A673 (cell line): ENCODE measurements at places on chromosomes 4 and X. TPM values are rescaled to one million over a fixed set of nuclear protein-coding genes. Genes with fewer than 3 reads are reported as not detected.
A peak's percentile ranks its signal among the peaks of the same experiment; 100 is the strongest.

GRCh38 chr4:3239998-3240920, 8.7 kb upstream of the MSANTD1 start:
- no peak overlapping the region for H3K4me3 ChIP-seq
- H3K4me1 ChIP-seq: no peaks in the 10 kb centered on the region
- DNase-seq: no peak
- H3K27ac ChIP-seq: no peak overlapping the region
- H3K27me3 ChIP-seq: no peaks in the 10 kb centered on the region

DNA sequence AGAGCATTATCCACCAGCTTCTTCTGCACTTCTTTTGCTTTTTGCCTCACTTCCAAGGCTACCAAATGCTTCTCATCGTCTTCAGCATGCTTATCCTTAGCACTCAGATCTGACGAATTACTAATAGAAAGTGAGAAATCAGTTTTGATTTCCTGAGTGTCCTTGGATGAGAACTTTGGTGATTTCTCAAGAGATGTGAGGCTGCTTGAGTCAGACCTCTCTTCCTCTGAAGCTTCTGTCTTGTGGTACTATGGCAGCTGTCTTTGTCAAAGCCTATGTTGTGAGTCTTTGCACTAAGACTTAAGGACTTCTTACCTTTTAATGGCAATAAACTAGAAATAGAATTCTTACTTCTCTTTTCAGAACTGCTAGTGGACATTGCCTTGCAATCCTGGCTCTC, 169.9 kb downstream of the CPE start:
- H3K27me3 ChIP-seq: no peaks in the 10 kb centered on the region
- H3K4me3 ChIP-seq: no peak overlapping the region
- H3K4me1 ChIP-seq: no peaks in the 10 kb centered on the region
- H3K36me3 ChIP-seq: no peaks in the 10 kb centered on the region
- no peak overlapping the region for H3K27ac ChIP-seq

ADH6 gene
- total RNA-seq: not detected in 2 replicates

HELT gene
- total RNA-seq: not detected in 2 replicates

DNA sequence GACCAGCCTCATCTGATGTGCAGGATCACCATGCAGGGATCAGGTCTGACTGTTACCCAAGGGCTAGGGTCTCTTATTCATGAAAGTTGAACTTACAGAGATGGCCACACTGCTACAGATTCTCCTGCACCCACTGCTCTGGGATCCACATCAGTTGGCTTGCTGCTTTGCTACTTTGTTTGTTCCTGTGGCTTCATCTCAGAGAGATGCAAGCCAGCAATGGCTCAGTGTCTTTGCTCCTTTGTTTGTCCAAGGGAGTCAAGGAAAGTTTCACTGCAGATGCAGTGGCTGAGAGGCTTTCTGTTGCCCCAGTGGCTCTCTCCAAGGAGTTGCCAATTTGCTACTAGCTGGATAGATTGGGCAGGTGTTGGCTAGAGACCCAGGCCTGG, 70.3 kb upstream of the UGT2B7 start:
- H3K36me3 ChIP-seq: no peaks in the 10 kb centered on the region
- no peaks in the 10 kb centered on the region for H3K27me3 ChIP-seq

GRCh38 chr4:37437163-37437562, 192.6 kb downstream of the NWD2 start:
- peaks cover 38% of the 10 kb centered on the region for H3K27me3 ChIP-seq
- H3K27ac ChIP-seq: no peak overlapping the region
- H3K36me3 ChIP-seq: no peaks in the 10 kb centered on the region
- no peak for DNase-seq
- H3K4me1 ChIP-seq: no peaks in the 10 kb centered on the region

DNA sequence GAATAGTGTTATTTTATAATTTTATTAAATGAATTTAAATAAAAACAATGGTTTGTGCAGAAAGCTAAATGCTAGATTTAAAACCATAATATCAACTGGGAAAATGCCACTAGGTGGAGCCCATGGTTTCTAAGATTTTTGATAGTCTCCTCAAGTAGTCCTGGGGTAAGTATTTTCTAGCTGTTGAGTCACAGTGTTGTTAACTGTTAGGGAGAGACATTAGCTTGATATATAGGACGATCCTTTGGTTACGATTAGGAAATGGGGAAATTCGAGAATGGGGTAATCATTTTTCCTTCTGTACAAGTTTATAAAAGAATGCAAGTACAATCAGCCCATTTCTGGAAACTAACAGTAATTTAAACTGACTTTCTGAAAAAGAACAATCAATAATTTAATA, 378.4 kb downstream of the ANKRD50 start:
- H3K4me1 ChIP-seq: peaks cover 4% of the 10 kb centered on the region
- H3K36me3 ChIP-seq: no peaks in the 10 kb centered on the region
- H3K27ac ChIP-seq: no peak overlapping the region
- no peaks in the 10 kb centered on the region for H3K27me3 ChIP-seq
- H3K4me3 ChIP-seq: no peak overlapping the region
- peak; percentile 87 for DNase-seq

GRCh38 chr4:34950926-34951325, 1293.4 kb downstream of the ARAP2 start:
- H3K27me3 ChIP-seq: no peaks in the 10 kb centered on the region
- no peaks in the 10 kb centered on the region for H3K4me1 ChIP-seq
- H3K36me3 ChIP-seq: no peaks in the 10 kb centered on the region

DCHS2 gene
- total RNA-seq: 0.33 and 0.58 TPM in 2 replicates

- H3K4me1 ChIP-seq: no peaks in the 10 kb centered on the region
- no peak overlapping the region for H3K27ac ChIP-seq
- no peaks in the 10 kb centered on the region for H3K27me3 ChIP-seq
- no peaks in the 10 kb centered on the region for H3K36me3 ChIP-seq
These were observed 326.8 kb downstream of the INPP4B start for GRCh38 chr4:142519342-142519741.

- DNase-seq: no peak
- H3K27ac ChIP-seq: no peak overlapping the region
- H3K4me1 ChIP-seq: no peaks in the 10 kb centered on the region
- H3K27me3 ChIP-seq: no peaks in the 10 kb centered on the region
These were observed 90.7 kb upstream of the PCDH18 start for GRCh38 chr4:137623013-137623412.

GRCh38 chr4:38072578-38072977, 112.4 kb downstream of the PTTG2 start:
- H3K27me3 ChIP-seq: no peaks in the 10 kb centered on the region
- H3K27ac ChIP-seq: no peak overlapping the region
- no peaks in the 10 kb centered on the region for H3K4me1 ChIP-seq
- no peak for DNase-seq

ENPP6 gene
- not detected in 2 replicates for total RNA-seq

- H3K27me3 ChIP-seq: no peaks in the 10 kb centered on the region
- DNase-seq: peak; percentile 96
- H3K27ac ChIP-seq: peak overlapping the region; percentile 69
These were observed 440.9 kb downstream of the INPP4B start for GRCh38 chr4:142405021-142405694.

GRCh38 chr4:86938771-86939520, 4.1 kb downstream of the AFF1 start:
- no peak for DNase-seq
- H3K27ac ChIP-seq: no peak overlapping the region
- H3K4me1 ChIP-seq: peaks cover 9% of the 10 kb centered on the region
- H3K4me3 ChIP-seq: no peak overlapping the region
- H3K36me3 ChIP-seq: no peaks in the 10 kb centered on the region
- H3K27me3 ChIP-seq: no peaks in the 10 kb centered on the region

GRCh38 chr4:69823481-69824186, 36.3 kb downstream of the SULT1E1 start:
- no peaks in the 10 kb centered on the region for H3K4me1 ChIP-seq
- no peaks in the 10 kb centered on the region for H3K27me3 ChIP-seq
- no peaks in the 10 kb centered on the region for H3K36me3 ChIP-seq
- no peak overlapping the region for H3K4me3 ChIP-seq

DNA sequence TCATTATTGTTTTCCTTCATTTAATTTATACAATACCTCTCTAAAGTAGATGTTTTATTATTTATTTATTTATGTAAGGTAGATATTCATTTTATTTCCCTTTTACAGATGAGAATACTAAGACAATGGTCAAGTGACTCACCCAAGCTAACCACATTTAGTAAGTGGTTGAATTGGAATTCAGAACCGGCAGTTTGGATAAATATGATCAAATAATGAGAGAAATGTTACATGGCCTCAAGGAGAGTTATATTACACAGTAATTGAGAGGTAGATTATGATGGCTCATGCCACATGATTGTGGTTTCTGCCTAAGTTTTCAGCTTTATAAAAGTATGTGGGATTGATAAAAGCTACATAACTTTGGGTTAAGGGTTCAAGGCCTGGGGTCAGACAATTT, 239.4 kb upstream of the BOD1L1 start:
- no peaks in the 10 kb centered on the region for H3K27me3 ChIP-seq
- no peak for DNase-seq
- no peak overlapping the region for H3K4me3 ChIP-seq
- H3K36me3 ChIP-seq: no peaks in the 10 kb centered on the region

GRCh38 chr4:98679738-98680137, 21.3 kb upstream of the TSPAN5 start:
- H3K4me1 ChIP-seq: no peaks in the 10 kb centered on the region
- H3K27ac ChIP-seq: no peak overlapping the region
- no peaks in the 10 kb centered on the region for H3K36me3 ChIP-seq
- H3K27me3 ChIP-seq: no peaks in the 10 kb centered on the region
- no peak for DNase-seq
